Hematopoietic multipotent progenitor cell treated with erythropoietin and hydrocortisone succinate and interleukin-3 and kit ligand, for 6 days (in vitro differentiated cells): ENCODE measurements at places on chromosomes 16 and 17.

GRCh38 chr16:69839798-69840409, 77.8 kb downstream of the WWP2 start:
- DNase-seq: no peak

- DNase-seq: no peak
Observed at GRCh38 chr16:27773344-27773743, 223.4 kb downstream of the KATNIP start.

- DNase-seq: no peak
Observed at GRCh38 chr17:54813896-54814295, 86.8 kb upstream of the TOM1L1 start.

- no peak for DNase-seq
Observed at GRCh38 chr16:5004311-5004710, 29.4 kb downstream of the NAGPA start.

GRCh38 chr16:10253409-10253808, 71.2 kb upstream of the GRIN2A start:
- DNase-seq: no peak

DNA sequence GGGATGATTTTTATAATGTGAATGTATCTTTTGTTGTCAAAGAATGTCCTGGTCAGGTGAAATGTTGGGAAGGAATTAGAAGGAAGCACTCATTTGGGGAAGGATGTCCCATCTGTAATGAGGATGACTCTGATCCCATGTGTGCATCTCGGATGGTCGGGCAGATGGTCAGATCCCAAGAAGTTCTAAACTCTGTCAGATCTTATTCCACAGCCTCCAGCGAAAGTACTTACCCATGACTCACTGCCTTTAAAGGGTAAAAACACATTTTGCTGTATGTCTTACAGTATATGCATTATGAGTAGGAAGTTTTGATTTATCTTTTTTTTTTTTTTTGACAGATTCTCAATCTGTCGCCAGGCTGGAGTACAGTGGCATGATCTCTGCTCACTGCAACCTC, 548 bp upstream of the KRTAP4-11 start:
- no peak for DNase-seq

DNA sequence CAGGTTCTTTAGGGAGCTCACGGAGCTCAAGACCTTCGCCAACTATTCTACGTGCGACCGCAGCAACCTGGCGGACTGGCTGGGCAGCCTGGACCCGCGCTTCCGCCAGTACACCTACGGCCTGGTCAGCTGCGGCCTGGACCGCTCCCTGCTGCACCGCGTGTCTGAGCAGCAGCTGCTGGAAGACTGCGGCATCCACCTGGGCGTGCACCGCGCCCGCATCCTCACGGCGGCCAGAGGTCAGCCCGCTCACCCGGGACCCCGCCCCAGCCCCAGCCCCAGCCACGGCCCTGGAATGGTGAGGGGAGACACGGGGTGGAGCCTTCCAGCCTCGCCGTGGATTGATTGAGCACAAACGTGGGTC, 13.5 kb downstream of the SARM1 start:
- no peak for DNase-seq

DNA sequence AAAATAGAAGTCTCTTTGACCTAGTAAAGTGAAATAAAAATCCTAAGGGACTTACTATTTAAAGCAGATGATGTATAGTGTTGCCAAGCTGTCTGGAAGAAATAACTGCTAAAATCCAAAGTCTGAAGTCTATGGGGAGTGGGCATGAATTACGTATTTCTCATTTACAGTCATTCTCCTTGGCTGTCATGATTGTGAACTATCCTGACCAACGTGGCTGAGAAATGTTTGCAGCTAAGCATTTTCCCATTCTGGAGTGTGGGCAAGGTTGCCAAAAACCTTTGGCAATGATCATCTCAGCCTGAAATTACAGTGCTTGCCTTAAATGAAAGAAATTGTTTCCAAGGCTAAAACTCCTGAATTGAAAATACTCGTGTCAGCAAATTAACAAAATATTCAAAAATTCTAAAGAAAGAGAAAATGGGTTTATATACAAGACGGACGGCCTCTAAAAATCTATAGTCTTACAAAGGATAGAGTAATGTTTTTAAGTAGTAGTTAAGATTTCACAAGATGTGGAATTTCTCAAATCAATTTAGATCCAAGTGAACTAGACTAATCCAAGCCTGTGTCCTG, 77.0 kb downstream of the CACNG1 start:
- no peak for DNase-seq

DNA sequence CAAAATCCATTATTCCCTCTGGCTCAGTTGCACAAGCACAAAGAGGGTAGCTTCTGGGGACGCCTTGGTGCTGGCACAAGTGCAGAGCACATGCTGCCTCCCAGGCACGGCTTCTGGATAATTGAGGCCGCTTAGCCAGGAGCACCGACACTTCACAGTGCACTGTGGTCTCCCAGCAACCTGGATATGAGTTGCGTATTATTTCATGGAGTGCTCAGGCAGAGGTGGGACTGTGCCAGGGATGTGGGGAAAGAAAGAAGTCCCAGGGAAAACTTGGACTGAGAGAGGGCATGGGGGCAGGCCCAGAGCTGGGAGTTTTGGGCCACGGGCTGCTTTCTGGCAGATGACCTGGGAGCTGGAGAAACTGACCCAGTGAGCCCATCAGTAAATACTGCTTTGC, 37.5 kb downstream of the MPRIP start:
- DNase-seq: no peak

GRCh38 chr17:65446043-65446442, 115.4 kb downstream of the AXIN2 start:
- no peak for DNase-seq

DNA sequence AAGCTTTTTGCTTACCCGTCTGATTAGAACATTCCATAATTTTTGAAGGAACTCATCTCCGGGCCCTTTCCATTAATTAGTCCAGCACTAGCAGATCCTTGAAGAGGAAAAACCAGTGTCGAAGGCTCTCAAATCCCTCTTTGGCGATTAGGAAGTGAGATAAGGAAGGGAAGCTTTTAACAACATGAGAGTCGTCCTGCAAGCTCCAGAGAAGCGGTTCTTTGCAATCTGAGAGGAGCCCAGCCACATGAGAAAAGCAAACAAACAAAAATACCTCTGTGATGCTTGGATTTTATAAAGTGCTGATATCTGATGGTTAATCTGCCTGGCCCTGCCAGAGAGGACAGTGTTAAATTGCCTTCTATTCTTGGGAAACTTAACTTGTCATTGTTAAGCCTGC, 339.8 kb upstream of the SALL1 start:
- no peak for DNase-seq

DNA sequence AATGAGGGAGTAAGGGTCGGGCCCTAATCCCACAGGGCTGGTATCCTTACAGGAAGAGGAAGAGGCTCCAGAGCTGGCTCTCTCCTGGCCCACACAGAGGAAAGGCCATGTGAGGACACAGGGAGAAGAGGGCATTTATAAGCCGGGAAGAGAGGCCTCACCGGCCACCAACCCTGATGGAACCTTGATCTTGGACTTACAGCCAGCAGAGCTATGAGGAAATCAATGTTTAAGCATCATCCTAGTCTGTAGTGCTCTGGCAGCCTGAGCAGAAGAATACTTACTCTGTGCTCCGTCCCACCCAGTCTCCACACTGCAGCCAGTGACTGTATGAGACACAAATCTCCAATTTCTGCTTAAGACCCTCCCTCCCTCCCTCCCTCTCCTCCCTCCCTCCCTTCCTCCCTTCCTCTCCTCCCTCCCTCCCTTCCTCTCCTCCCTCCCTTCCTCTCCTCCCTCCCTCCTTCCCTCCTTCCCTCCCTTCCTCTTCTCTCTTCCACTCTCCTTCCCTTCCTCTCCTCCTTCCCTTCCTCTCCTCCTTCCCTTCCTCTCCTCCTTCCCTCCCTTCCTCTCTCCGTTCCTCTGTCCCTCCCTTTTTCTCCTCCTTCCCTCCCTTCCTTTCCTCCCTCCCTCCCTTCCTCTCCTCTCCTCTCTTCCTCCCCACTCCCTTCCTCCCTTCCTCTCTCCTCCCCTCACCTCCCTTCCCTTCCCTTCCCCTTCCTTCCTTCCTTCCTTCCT, 8.9 kb upstream of the TMEM220 start:
- no peak for DNase-seq

DNA sequence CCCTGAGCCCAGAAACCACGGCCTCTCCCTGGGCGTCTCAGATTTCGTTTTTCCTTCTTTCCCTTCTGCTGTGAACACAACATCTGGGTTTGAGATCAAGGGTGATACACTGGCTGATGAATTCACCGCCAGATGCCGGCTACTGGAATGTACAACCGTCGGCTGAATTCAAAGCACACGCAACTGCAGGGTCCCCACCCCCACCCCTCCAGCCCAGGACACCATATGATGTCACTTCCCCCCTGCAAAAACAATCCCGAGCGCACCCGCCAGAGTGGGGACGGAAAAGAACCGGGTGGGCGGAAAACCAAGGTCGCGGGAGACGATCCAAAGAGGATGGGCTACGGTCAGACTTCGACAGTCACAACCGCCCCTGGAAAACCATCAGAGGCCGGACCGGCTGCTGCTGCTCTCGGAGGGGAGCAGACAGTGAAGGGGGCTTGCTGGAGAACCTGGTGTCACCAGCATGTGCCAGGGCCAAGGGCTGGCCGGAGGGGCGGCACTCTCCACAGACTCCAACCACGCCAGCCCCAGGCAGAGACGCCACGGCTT, 23.3 kb downstream of the CEP295NL start:
- peak; percentile 43 for DNase-seq

DNA sequence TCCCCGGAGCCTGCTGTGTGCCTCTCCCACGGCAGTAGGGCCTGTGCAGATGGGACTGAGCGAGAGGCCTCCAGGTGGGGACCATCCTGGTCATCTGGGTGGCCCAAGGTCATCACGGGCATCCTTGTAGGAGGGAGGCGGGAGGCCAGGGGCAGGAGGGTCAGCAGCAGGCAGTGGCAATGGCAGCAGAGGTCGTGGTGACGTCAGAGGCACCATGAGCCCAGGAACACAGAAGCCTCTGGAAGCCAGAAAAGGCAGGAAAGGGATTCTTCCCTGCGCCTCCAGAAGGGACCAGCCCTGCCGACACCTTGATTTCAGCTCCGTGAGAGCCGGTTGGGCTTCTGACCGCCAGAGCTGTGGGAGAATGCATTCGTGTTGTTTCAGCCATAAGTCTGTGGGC, 190.3 kb downstream of the BANP start:
- no peak for DNase-seq

GRCh38 chr17:81035521-81036196, 708 bp downstream of the BAIAP2 start:
- DNase-seq: peak; percentile 42

- peak; percentile 27 for DNase-seq
Observed at GRCh38 chr16:66751053-66751302, 431 bp downstream of the DYNC1LI2 start.

- no peak for DNase-seq
Observed at GRCh38 chr17:75817571-75817970, 26.6 kb downstream of the UNC13D start.
